T-helper 17 cell (primary cell): ENCODE measurements at places on chromosomes 3 and 15.

GRCh38 chr15:25850154-25851111 lies 12.7 kb downstream of the ATP10A start:
- peak; percentile 41 for DNase-seq

DNA sequence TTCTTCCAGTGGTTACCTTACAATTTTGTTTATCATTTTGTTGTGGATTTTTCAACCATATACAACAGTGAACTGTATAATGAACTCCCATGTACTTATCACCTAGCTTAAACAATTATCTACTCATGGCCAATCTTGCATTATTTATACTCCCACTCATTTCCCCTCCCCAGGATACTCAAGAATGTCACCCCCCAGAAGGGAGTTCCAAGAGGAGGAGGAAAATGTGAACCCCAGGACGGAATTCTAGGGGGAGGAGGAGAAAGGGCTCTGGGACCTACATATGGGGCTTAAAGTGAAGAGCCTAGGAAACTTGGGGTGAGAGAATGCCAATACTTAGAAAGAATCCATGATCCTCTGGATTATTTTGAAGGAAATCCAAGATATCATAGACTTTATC lies 59.3 kb downstream of the TSC22D2 start:
- no peak for DNase-seq

- DNase-seq: no peak
Measured at GRCh38 chr15:60626669-60627068, 147.7 kb upstream of the ICE2 start.

GRCh38 chr3:139259398-139259797 lies 84.4 kb upstream of the MRPS22 start:
- DNase-seq: no peak

DNA sequence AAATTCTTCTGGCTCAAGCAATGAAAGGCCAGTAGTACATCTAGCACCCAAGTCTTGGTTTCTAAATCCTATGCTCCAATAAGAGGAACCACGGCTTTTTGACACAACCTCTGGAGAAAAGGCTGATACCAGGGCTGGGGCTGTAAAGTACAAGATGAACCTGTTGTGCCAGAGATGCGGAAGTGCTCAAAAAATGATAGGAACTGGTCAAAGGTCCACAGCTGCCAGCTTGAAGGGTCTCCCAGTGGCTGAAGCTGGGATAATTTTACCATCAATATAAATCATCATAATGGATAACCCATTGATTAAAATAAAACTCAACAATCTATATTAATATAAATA lies 558 bp upstream of the NCEH1 start:
- DNase-seq: no peak

- DNase-seq: peak; percentile 31
Measured at GRCh38 chr3:161409069-161409468, 37.8 kb upstream of the SPTSSB start.

- DNase-seq: no peak
Measured at GRCh38 chr3:64687781-64688604, at the start of gene ADAMTS9. ADAMTS9 (minus strand) TSS chr3:64688000; CDS start chr3:64687657, 343 bp downstream.

DNA sequence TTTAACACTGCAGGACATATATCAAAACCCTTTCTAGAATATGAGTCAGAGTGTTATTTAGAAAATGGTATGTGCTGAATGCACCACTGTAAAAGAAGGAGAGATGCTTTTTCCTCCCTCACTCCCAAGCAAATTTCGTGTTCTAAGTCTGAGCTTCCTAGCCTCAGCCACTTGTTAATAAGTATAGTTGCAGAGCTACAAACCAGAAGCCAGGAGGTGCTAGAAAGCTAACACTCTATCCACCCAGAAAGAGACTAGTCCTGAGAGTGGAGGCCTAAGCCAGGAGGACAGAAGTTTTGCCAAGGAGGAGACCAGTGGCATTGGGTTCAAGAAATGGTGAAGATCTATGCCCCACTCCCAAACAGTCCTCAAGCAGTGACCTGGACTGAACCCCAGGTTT lies 40.5 kb upstream of the GYG1 start:
- DNase-seq: no peak

GRCh38 chr15:101044625-101045235 lies 125.6 kb downstream of the LRRK1 start:
- DNase-seq: no peak

DNA sequence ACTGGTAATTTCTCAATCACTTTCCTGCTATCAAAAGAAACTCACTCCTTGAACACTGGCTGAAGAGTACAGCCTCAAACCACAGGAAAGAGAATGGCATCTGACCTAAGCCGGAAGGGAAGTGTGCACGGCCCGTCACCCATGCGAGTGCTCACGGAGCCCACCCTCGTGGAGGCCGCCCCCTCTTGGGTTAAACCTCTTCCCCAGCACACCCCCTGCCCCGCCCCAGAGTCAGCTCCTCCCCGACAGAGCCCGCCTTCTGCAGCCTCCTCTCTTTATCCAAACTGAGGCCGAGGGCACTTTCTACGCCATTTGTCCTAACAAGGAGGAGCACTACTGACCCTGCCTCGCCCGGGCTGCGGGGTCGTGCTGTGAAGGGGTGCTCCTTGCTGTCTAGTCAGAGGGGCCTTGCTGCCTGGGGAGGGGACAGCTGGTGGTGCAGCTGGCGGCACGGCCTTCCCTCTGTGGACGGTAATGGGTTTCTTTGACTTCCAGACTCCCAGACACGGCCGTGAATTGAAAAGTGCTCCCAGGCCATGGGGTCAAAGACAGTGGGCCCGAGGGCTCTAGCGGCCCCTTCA lies 137.7 kb downstream of the NSMCE3 start:
- no peak for DNase-seq

GRCh38 chr15:90367576-90367975 lies 15.5 kb downstream of the ZNF774 start:
- no peak for DNase-seq

GRCh38 chr3:186128158-186128557 lies 19.3 kb upstream of the ETV5 start:
- DNase-seq: no peak

DNA sequence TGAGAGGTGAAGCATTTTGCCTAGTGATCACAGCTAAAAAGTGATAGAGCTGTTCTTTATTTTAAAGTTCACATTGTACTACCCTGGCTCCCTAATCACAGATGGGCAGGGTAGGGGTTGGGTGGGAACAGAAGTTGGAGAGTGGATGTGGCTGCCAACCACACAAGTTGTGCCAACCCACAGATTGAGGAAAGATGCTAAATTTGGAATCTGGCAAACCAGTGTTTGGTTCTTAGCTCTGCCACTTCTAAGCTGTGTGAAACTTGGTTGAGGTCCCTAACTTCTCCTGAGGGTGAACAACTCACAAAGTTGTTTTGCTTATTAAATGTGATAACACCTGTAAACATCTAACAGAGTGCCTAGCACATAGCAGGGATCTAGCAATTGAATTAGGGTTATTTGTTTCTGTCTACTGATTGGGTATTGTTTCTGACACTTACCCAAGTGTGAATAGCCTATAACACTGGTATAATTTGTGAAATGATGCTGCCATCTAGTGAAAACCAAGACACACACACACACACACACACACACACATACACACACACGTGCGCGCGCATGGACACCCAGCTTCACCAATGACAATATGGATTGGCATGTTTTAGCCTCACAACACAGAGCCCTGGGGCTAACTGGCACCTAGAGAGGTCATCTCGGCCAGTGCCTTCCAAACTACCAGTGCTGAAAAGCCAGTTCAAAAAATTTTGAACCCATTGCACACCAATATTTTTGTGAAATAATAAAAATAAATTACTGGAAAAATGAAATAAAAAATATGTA lies 25.3 kb downstream of the ADGRG7 start:
- no peak for DNase-seq

- DNase-seq: no peak
Measured at GRCh38 chr3:17639765-17640164, 102.7 kb downstream of the TBC1D5 start.

- no peak for DNase-seq
Measured at GRCh38 chr3:168341192-168341815, 245.6 kb upstream of the GOLIM4 start.

DNA sequence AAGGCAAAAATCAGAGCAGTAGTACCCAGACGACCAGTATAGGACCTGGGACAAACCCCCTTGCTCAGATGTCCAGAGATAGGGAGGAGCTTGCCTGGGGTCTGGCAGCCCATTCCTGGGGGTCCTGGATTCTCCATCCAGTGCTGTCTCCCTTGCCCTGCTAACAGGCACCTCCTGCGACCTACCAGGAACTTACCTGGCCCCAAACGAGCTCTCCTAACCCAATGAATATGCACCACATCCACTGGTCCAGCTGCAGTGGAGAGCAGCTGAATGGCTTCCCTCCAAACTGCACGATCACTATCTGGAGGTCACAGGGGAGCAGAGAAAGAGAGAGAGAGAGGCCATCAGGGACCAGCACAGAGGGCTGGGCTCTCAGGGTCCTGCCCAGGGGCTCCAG lies 19.1 kb upstream of the SEC13 start:
- no peak for DNase-seq

DNA sequence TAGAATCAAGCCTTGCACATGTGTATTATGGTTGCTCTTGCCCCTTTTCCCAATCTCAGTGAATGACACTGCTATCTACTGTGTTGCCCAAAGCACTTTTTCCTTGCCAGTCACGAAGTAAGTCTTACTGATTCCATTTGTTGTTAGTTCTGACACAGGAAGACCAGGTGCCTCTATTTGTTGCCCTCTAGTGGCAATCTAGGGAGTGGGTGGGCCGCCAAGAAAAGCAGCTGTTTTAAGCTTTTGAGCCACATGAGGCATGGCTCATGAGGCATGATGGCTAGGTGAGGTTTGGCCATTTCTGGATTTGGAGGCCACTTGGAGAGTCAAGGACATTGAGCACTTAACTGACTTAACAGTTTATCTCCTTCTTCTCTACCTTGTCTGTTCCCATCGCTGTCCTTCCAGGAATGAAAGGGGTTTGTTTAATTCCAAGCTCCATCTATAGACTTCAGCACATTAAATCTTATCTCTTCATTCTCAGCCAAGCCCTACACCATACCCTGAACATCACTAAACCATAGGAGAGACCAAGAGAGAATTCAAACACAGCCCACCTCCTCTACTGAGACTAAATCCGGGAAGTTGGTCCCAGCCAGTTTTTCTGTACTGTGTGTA lies 103.1 kb downstream of the HCN4 start:
- peak; percentile 12 for DNase-seq

DNA sequence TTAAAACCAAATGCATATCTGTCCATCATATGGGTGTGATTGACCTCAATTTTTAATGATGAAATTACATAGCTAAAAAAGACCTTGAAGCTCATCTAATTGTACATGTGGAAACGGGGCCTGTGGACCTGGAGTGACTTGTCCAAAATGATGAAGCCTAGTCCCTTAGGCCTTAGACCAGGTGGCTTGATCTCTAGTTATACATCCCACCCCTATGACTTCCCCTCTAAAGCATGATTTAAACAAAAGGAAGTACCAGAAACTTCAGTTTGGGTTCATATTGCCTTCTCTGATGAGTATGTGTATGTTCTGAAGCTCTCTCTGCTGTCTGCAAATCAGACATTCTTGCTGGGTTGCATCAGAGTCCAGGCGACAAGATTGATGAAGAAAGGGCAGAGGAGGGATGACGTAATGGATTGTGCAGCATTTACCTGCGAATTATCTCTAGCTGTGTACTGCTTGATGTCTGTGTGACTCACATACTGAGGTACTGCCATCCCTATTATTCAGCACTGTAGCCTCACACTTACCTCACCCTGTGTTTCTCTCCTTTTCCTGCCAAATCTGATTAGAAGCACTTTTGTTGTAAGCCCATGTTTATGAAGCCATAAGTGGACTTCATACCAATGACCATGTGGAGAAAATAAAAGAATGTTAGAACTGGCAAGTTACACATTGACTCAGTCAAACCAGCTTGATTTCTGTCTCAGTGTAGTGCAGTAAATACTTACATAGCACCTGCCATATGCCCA lies 111.5 kb downstream of the FILIP1L start:
- DNase-seq: no peak

DNA sequence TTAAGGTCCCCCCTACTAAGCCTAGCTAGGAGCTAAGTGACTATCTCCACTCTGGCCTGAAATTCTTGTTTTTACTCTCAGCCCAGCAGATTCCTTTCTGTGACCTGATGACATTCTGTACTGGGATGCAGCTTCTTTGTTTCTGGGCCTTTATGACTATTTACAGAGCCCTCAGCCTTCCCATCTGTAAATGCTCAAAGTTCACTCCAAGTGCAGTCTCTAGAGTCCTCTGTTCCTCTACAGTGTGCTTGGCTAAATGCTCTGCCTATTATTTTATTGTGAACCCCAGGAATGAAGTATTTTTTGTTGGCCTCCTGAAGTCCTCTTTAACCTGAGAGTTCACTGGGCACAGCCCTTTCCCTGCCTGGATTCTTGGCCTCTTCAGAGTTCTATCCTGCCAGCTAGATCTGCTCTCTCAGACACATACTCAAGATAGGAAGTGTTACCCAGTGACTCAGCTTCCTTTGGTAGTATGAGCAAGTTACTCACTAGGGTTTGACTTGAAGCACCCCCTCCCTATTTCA lies 278.1 kb upstream of the P2RY1 start:
- no peak for DNase-seq

- no peak for DNase-seq
Measured at GRCh38 chr15:94671858-94672532, 440.6 kb downstream of the MCTP2 start.

DNA sequence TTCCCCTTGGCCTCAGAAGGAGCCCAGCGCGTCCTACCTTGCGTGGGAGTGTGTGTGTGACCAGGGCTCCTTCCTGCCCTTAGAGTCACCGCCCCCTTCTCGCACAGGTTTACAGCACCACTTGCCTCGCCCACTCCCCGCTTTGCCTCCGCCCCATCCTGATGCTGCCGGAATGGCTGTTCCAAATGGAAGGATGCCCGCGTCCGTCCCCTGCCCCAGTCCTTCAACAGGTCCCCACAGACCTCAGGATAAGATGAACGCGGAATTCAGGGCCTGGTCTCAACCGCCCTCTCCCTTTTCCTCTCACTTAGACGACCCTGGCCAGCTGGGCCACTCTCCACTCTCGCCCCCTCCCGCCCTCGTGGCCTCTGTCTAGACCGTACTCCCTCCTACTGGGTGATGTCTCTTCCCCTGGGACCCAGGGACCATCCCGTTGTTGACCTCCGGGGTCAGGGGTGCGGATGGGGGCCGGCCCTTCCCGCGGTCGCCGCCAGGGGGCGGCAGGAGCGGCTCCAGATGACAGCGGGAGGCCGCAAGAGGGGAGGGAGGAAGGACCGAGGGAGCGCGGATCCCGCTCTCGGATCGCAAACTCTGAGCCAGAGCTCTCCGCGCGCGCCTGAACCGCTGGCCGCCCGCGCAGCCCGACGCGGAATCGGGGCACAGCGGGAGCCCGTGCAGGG lies at the start of gene THSD4:
THSD4 (plus strand) TSS at position 585 of the 680 bp plus-strand sequence.
- DNase-seq: peak; percentile 44

DNA sequence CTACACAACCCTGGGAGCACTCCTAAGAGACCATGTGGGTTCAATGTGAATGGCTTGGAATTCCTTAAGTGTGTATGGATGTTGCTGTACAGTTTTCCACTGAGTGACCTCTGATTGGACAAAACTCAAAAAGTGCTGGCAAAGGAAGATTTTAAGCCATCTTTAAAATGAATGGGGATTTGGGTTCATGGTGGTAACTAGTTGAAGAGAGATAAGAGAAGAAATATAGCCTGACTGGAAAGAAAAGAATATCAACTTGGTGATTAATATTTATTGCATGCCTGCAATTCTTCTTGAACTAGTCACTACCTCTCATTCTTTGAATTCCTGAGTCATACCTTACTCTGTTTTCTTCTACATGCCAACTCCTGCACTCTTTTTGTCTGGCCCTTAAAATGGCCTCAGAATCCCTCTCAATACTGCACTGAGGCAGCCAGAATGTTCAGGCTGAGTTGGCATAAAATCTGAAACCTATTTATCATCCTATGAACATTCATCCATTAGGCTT lies 124.7 kb downstream of the RPL22L1 start:
- no peak for DNase-seq
